Stimulated activated CD8-positive, alpha-beta memory T cell treated with anti-CD3 and anti-CD28 coated beads, Interleukin-4, amount 100 ng/mL, for 1 hour (primary cell): ENCODE measurements at places on chromosomes 2 and 18.

- DNase-seq, result no peak
Observed at GRCh38 chr2:134792186-134792585, 46.2 kb upstream of the ACMSD start.

DNA sequence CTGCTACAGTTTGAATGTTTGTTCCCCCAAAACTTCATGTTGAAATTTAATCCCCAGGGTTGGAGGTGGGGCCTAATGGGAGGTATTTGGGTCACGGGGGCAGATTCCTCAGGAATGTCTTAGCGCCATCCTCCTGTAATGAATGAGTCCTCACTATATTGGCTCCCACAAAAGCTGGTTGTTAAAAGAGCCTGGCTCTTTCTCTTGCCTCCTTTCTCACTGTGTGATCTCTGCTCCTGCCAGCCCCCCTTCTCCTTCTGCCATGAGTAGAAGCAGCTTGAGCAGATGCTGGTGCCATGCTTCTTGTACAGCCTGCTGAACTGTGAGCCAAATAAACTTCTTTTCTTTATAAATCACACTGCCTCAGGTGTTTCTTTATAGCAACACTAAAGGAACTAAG is 721.0 kb upstream of the PKDCC start:
- DNase-seq, result no peak

DNA sequence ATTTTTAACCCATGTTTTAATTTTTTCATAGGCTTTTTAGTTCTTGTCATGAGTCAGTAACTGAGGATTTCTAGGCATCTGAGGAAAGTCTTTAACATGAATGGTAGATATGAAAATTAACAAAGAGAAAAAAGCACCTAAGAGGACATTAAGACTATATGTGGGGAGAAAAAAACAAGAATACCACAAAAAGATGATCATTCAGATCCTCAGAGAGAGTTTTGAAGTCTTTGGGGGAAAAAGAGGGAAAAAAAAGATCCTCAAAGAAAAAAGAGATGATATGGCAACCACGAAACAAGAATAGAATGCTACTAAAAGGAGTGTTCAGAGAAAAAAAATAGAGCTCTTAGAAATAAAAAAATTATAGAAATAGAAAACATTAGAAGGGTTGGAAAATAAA is 8.1 kb downstream of the DRC1 start:
- no peak for DNase-seq

- no peak for DNase-seq
Observed at GRCh38 chr2:238155051-238155760, 3.6 kb upstream of the ERFE start.

DNA sequence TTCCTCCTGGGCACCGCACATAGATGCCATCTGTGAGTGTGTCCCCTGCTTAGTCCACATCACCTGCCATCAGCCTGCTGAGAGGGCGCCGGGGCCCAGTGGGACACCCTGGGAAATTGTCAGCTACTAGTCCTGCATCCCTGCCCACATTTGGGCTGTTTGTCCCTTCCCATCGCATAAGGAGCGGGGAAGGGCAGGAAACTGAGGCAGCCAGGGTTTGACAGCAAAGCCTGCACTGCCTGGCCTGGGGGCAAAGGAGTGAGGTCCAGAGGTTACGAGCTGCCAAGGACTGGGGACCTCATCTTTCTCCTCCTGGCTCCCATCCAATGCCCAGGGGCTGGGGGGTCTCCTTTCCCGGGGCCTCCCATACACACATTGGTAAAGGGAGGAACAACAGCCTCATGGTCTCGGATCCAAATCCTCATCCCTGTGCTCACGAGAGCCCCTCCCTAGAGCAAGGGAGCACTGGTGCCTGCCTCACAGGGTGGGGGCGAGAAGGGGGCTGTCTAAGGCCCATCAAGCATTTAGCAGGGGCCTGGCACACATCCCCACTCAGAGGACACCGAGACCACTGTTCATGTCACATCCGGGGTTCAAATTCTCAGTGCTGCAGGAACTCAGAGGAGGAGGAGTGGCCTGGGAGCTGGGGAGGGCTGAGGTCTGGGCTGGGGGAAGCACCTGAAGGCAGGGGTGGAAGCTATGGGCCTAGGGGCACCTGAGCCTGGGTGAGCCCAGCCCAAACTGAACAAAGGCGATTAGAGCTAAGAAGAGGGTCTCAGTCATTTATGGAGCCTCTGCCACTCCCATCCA is 113.8 kb downstream of the SMAD7 start:
- DNase-seq, result no peak

GRCh38 chr2:98090951-98091350 is 4.0 kb downstream of the VWA3B start:
- no peak for DNase-seq

- DNase-seq, result no peak
Observed at GRCh38 chr2:3659447-3660432, 1.7 kb downstream of the ALLC start.

- DNase-seq, result no peak
Observed at GRCh38 chr2:235707411-235708096, 213.7 kb downstream of the AGAP1 start.

GRCh38 chr18:13576598-13576997 is 149.8 kb downstream of the FAM210A start:
- no peak for DNase-seq

- no peak for DNase-seq
Observed at GRCh38 chr2:71299507-71299906, 32.1 kb upstream of the ZNF638 start.

DNA sequence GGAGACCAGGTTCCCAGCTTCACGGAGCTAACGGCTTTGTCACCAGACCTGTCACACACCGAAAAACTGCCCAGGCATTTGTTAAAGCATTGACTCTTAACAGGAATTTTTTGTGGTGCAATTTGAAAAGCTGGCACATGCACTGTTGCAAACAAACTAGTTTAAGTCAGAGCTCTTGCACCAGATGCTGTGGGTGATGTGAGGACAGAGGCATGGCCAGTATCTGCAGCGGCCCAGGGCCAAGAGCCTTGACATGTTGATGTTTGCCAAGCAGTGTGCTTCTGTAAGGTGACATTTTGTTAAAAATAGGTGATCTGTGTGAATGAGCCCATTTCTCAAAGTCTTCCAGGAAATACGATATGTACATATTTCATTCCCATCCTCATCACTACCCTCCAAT is 142.5 kb downstream of the MTCL1 start:
- DNase-seq, result no peak

DNA sequence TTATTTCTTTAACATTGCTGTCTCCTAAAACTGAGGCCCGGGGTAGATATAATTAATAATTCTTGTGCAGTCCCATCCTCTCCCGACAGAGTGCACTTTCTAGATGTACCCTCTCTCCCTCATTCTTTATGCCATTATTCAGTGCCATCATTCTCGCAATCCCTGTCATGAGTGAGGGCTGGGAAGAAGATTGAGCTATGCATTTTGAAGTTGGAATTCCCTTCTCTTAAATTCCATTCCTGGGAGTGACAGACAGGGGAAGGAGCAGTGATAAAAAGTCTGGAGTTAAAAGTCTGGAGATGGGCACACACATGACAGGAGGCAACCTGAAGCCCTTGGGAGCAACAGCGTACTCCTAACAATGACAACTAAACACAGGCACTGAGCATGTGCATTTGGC is 2.6 kb upstream of the KCNE4 start:
- no peak for DNase-seq

DNA sequence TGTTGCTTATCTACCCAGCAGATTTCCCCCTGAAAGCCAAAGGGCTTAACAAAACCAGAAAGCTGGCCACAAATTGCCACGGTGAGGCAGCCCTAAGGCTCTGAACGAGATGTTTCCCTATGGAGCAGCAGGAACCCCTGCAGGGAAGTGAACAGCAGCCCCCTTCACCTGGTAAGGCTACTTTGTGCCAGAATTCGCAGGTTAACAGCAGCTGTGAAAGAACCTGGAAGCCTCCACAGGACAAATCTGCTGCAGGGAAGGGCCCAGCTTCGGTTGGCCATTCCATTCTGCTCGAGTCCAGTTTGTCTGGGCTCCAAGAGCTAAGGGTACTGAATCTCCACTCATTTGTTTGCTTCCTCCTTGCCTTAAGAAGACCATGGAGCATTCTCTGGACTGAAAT is 175.3 kb downstream of the PDE11A start:
- DNase-seq, result no peak

DNA sequence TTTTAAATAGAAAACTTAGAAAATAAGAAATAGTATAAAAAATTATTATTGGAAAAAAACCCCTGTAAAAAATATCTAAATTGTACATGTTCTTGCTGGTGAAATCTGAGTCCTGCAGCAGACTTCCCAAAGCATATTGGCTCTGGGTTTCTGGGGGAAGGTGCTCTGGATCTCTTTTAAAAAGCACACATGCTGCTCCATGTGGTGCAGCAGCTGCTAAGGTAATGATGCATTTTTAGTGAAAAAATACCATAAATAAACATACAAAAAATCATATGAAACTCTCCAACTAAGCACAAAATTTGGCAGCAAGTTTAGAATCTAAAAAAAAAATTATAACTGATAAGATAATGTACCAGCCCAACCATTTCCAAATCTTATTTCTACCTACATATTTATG is 216.5 kb downstream of the GPD2 start:
- no peak for DNase-seq

- no peak for DNase-seq
Observed at GRCh38 chr2:144894612-144895599, 375.0 kb upstream of the ZEB2 start.

GRCh38 chr2:172285010-172285621 is 142.3 kb upstream of the ITGA6 start:
- DNase-seq, result no peak

DNA sequence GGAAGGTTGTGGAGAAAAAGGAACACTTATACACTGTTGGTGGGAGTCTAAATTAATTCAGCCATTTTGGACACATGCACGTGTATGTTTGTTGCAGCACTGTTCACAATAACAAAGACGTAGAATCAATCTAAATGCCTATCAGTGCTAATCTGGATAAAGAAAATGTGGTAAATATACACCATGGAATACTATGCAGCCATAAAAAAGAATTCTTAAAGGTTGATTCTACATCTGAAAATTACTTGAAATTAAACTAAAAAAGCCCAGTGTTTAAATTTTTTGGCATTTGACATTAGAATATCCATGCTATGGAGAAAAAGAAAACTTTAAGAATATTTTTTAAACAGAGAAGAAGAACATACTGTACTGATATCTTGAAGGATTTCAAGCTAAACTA is 84.0 kb downstream of the BMPR2 start:
- DNase-seq, result no peak

GRCh38 chr18:2610549-2610948 is 39.2 kb downstream of the NDC80 start:
- DNase-seq, result no peak

DNA sequence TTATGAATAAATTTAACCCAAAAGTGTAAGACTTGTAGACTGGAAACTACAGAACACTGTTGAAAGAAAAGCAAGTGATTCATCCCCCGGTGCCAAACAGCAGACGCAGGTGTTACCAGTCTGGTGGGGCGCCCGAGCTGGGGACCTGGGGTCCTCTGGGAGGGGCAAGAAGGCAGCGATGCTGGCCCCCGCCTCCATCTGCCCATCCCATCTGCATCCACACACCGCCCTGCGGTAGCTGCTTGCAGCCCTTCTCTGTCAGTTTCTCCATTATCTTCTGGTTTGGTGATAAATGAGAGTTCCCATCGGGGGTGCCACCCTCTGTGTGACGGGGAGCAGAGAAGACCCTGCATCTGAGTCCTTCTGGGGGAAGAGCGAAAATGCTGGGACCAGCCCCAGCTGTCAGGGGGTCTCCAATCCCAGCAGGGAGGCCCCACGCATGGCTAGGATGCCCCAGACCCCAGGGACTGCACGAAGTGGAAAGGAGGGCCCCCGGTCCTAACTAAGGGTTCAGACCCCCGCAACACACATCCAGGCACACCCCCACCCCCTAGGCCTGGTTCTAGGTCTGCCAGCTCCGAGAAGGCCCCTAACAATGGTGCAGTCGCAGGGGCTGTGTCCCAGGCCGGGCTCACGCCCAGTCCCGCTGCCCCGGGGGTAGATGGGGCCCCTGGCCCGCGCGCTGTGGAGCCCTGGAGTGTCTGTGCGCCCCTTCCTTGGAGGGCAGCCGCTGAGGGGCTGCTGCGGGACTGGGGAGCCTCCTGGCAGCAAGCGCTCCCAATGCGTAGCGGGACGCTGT is 686 bp upstream of the RGPD8 start:
- no peak for DNase-seq

GRCh38 chr2:31434911-31435310 is 20.4 kb upstream of the XDH start:
- no peak for DNase-seq

DNA sequence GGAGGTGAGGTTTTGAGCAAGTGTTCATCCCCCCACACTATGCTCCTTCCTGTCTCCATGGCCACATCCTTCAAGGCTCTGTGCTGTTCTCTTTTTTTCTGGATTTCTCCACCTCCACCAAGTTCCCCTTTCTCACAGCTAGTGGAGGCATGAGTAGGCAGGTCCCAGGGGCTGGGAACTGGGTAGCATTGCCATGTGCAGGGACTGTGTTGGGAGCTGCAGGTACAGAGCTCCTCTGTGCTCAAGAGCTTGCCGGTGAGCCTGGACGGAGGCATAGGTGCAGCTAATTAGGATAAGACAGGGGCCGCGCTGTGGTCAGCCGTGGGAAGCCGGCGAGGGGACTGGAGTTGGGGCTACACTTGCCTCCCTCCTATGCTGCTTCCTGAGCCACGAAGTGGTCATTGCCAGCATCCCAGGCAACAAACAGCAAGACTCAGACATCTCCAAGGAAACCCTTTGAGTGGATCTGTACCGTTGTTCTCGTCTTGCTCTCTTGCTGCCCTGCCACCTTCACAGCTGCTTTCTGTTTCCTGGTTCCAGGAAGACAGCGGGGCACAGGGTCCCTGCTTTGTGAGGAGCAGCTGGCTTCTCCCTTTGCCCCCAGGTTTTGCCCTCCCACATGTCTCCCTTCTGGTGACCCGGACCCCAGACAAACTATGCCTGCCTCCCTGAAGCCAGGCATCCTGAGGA is 36.9 kb downstream of the ATOH8 start:
- DNase-seq, result no peak

GRCh38 chr2:68223419-68223818 is 28.9 kb downstream of the PPP3R1 start:
- no peak for DNase-seq

DNA sequence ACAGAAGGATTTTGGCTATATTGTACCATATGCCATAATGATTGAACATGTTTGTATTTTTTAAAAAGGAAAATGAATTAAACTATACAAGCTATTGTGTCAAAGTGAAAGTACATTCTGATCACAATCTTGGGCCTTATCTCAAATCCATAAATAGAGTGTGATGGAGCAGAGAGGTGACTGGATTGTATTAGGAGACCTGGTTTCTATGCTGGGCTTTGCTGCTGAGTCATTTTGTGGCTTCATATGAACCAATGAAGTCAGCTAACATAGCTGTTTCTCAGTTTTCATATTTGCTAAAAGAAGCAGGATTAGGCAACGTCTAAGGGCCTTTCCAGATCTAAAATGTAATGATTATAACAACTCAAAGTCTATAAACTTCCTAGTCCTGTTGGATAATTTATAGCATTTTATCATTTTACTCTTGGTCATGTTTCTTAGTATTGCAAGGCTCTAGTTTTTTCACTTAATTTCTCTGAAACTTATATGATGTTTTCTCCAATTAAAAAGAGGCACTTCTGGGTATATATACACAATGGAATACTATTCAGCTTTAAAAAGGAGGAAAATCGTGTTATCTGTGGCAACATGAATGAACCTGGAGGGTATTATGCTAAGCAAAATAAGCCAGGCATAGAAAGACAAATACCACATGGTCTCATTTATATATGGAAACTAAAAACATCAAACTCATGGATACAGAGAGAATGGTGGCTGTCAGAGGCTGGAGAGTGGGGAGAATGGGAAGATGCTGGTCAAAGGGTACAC is 112.3 kb downstream of the MEP1B start:
- no peak for DNase-seq

- no peak for DNase-seq
Observed at GRCh38 chr2:179478771-179479170, 214.1 kb upstream of the SESTD1 start.
